GM23248 (cell line): ENCODE measurements at places on chromosomes 16 and 17.
A peak's percentile ranks its signal among the peaks of the same experiment; 100 is the strongest.

GRCh38 chr16:50300942-50301625, 34.7 kb downstream of the ADCY7 start:
- DNase-seq, result peak; percentile 90

DNA sequence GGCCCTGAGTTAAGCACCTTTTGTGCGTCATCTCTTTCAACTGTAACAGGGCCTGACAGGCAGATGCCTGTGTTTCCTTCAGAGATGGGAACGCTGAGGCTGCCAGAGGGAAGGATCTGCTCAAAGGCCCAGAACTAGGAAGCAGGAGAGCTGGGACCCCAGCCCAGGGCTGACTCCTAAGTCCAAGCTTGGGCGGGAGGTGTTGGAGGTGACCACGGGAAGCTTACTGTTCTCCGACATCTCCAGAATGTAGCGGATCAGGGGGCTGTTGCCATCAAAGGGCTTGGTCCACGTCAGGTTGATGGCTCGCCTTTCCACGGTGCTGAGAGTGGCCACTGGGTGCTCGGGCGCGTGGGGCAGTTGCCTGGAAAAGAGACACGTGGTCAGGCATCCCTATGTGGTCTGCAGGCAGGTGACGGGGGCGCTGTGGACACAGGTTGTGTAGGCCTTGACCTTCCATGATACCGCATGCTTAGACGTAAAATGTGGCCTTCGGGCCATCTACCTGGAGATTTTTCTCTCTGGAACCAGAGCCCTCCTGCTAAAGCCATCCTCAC, 111.4 kb upstream of the CDC42EP4 start:
- no peak for DNase-seq

DNA sequence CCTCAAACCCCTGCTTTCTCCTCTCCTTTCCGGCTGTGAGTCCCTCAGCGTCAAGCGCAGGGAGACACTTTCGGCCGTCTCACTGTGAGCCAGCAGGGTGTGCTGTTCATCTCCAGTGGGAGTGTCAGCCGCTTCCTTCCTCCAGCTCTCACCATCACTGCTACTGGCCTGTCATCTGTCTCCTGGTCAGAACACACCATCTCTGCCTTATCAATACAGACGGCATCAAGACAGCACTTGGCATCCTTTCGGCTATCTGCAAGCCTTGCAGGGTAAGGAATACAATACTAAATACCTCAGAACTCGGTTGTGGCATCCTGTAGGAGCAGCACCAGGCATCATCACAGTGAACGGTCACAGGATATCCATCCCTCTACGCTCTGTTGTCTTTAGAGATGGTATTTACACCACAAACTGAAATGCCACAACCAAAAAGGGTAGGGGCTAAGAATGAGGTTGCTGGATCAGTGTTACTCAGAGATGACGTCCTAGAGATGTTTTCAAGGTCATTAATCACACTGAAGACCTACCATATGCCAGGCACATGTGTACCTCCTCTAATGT, 20.7 kb upstream of the CMTM4 start:
- peak; percentile 82 for DNase-seq

GRCh38 chr17:49798182-49798581, 9.7 kb downstream of the KAT7 start:
- DNase-seq, result peak; percentile 71

DNA sequence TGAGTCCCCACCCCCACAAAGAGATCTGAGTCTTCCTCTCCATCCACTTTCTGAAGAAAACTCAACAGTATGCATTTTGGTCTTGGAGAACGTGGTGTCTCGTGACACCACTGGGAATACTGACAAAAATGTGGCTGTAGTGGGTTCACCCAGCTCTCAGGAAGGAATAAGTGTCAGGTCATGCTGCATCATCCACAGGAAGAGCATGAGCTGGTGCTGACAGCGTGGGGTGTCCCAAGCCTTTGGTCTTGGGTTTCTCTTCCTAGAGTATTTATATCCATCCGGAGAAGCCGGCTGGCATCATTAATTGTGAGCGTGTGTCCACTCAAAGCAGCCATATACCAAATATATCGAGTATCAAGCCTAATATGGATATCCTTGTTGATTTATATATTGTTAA, 55.9 kb downstream of the C17orf67 start:
- DNase-seq, result peak; percentile 85

GRCh38 chr16:49876716-49877129, 20.8 kb upstream of the ZNF423 start:
- DNase-seq, result peak; percentile 62

GRCh38 chr16:65123396-65124211, 1.7 kb upstream of the CDH11 start:
- peak; percentile 77 for DNase-seq

DNA sequence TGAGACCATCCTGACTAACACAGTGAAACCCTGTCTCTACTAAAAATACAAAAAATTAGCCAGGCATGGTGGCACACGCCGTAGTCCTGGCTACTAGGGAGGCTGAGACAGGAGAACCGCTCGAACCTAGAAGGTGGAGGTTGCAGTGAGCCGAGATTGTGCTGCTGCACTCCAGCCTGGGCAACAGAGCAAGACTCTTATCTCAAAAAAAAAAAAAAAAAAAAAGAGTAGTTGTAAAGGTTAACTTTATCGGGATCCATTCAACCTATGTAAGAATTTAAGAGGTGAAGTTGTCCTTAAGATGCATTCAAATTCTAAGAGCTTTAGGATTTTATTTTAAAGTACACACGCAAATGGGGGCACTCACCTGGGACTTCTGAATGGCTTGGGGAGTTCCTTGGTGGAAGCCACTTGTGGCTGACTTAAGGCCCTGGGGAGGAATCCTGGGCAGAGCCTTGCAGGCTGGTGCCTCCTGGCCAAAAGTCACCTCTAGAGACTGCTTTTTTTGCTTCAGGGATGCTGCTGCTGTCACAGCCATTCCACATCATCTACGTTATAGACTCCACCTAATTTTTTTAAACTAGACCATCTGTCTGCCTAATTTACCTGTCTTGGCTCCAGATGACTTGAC, 3.3 kb downstream of the CTCF start:
- DNase-seq, result no peak
